ENCODE measurements at places on chromosomes 2 and 18.

GRCh38 chr2:12347066-12347493 lies 369.7 kb upstream of the TRIB2 start:
- no peak for DNase-seq
- H3K27ac ChIP-seq = no peak overlapping the region
- H3K27me3 ChIP-seq = no peaks in the 10 kb centered on the region

- no peak overlapping the region for H3K4me3 ChIP-seq
- H3K27me3 ChIP-seq = no peaks in the 10 kb centered on the region
- peak overlapping the region; percentile 88 for H3K27ac ChIP-seq
- H3K36me3 ChIP-seq = peaks cover 6% of the 10 kb centered on the region
- H3K4me1 ChIP-seq = peaks cover 90% of the 10 kb centered on the region
Observed at GRCh38 chr2:37771600-37772088, 100.2 kb upstream of the CDC42EP3 start.

- no peak overlapping the region for H3K27ac ChIP-seq
- H3K4me3 ChIP-seq = no peak overlapping the region
- DNase-seq = no peak
- no peaks in the 10 kb centered on the region for H3K27me3 ChIP-seq
Observed at GRCh38 chr2:29615183-29615582, 306.2 kb downstream of the ALK start.

- DNase-seq = no peak
- H3K27me3 ChIP-seq = no peaks in the 10 kb centered on the region
- H3K4me3 ChIP-seq = no peak overlapping the region
- H3K27ac ChIP-seq = no peak overlapping the region
- H3K36me3 ChIP-seq = peaks cover 5% of the 10 kb centered on the region
- H3K4me1 ChIP-seq = peaks cover 13% of the 10 kb centered on the region
Observed at GRCh38 chr18:22838639-22839277, 94.4 kb upstream of the RBBP8 start.

DNA sequence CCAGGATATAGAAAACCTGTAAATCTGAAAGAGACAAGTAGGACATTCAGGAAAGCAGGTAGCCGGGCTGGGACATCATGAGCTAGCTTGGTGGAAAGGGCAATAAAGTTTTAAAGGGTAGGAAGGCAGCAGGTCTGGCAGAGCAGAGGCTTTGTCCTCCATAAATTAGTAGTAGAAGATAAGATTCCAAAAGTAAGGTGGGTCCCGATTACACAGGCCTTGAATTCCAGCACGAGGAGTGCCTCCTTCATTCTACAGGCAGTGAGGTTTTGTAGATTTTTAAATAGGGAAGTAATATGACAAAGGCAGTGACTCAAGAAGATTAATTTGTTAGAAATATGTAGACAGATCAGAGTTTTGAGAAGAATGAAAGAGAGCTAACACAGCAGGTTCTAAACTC lies 160.7 kb downstream of the DTNB start:
- DNase-seq = no peak
- H3K27me3 ChIP-seq = no peaks in the 10 kb centered on the region
- H3K4me3 ChIP-seq = no peak overlapping the region
- H3K36me3 ChIP-seq = peaks cover 8% of the 10 kb centered on the region
- H3K4me1 ChIP-seq = peaks cover 27% of the 10 kb centered on the region

- DNase-seq = no peak
- H3K4me3 ChIP-seq = no peak overlapping the region
- no peaks in the 10 kb centered on the region for H3K36me3 ChIP-seq
- H3K27ac ChIP-seq = no peak overlapping the region
- H3K27me3 ChIP-seq = peaks cover 83% of the 10 kb centered on the region
Observed at GRCh38 chr18:59305295-59305694, 13.2 kb downstream of the CPLX4 start.

DNA sequence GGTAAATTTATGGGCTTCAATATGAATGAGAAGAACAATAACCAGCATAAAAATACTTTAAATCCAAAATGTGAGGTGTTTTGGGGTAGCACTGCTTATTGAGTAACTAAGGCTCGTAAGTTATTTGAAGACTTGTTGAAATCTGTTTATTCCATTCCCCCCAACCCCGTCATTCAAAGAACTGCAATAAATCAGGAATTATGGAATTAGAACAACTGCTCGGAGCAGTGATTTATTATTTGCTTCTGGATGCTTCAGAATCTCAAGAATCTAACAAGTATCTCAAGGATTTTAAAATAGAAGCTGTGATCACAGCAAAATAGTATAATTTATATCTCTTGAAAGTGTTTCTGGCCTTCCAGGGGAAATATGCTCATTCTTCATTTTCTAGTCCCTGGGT lies 86.8 kb downstream of the EML6 start:
- H3K4me1 ChIP-seq = peaks cover 27% of the 10 kb centered on the region
- no peaks in the 10 kb centered on the region for H3K36me3 ChIP-seq
- peak overlapping the region; percentile 62 for H3K27ac ChIP-seq
- no peaks in the 10 kb centered on the region for H3K27me3 ChIP-seq
- H3K4me3 ChIP-seq = no peak overlapping the region

DNA sequence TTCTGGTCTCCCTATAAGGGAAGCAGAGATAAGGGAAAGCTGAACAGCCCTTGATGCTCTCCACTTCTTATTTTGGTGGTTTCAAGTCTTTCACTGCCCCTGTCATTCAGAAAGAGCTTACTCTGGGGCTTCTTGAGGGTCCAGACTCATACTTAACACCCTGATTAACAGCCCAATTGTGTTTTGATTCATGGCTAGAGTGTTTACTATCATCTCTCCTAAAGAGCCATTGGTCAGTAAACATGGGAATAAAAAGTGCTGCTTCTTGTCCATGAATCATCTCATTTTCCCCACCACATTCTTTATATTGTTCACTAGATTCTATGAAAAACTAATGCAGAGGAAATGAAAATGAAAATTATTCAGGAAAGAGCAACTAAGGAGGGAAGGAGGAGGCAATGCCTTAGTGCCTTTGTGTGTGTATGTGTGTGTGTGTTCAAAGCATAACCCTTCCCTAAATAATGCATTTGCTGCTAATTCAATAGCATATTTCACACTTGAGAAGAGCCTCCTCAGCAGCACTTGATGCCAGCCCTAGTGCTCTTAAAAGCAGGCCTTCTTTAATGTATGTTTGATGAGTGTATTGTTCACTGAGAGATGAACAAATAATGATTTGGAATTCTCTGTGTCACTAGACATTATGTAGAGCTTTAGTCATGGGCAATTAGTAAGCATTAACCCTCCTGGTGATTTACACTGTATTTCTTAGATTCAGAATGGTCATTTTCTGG lies 63.5 kb downstream of the DCC start:
- no peaks in the 10 kb centered on the region for H3K4me1 ChIP-seq
- H3K4me3 ChIP-seq = no peak overlapping the region
- no peak for DNase-seq
- H3K36me3 ChIP-seq = no peaks in the 10 kb centered on the region

DNA sequence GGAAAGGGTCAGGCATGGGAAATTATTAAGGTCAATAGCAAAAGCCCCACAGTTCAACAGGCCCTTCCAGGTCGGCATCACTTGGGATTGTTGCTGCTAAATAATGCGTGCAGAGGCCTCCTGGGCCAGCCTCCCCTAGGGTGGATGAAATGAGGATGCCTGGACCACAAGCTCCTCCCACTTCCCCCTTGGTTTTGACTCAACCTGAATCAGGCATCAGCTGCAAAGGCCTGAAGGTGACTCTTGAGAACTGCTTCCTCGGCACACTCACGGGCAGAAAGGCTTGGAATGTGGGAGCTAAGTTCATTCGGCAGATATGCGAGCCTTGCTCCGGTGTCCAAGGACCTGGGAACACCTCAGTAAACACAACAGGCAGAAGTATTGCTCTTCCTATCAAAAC lies 69.3 kb downstream of the MBP start:
- H3K36me3 ChIP-seq = peaks cover 5% of the 10 kb centered on the region
- H3K4me3 ChIP-seq = no peak overlapping the region
- no peaks in the 10 kb centered on the region for H3K27me3 ChIP-seq
- peaks cover 29% of the 10 kb centered on the region for H3K4me1 ChIP-seq

- peak overlapping the region; percentile 99 for H3K27ac ChIP-seq
- H3K4me3 ChIP-seq = peak overlapping the region; percentile 55
- peaks cover 4% of the 10 kb centered on the region for H3K36me3 ChIP-seq
- H3K4me1 ChIP-seq = peaks cover 96% of the 10 kb centered on the region
- H3K27me3 ChIP-seq = no peaks in the 10 kb centered on the region
- DNase-seq = no peak
Observed at GRCh38 chr18:48932822-48933510, 17.8 kb downstream of the SMAD7 start.

- H3K27ac ChIP-seq = no peak overlapping the region
- peaks cover 7% of the 10 kb centered on the region for H3K4me1 ChIP-seq
- H3K27me3 ChIP-seq = no peaks in the 10 kb centered on the region
- no peak overlapping the region for H3K4me3 ChIP-seq
- H3K36me3 ChIP-seq = no peaks in the 10 kb centered on the region
Observed at GRCh38 chr2:227813229-227813561, 447 bp upstream of the CCL20 start.

DNA sequence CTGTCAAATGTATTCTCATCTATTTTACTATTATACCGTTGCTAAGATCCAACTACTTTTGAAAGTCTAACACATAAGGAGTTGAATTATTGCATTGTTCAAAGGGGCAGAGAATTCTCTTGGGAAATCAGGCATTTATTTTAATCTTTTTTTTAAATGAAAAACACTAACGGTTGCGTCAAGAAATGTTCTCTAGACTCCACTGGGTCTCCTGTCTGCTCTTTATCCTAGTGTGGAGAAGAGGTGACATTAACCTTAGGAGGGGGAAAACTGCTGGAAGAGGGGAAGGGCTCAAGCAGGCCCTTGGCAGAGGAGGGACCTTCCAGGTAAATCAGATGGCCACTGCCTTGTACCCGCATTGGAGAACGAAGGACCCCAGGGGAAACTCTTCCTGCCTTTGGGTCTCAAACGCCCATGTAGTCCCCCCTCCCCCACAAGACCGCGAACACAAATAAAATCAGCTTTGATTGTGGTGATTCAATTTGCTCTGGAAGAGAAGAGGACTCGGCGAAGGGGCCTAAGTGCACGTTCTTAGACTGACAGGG lies 1.1 kb upstream of the APCDD1 start:
- peaks cover 51% of the 10 kb centered on the region for H3K4me1 ChIP-seq
- peak overlapping the region; percentile 89 for H3K27ac ChIP-seq
- H3K36me3 ChIP-seq = no peaks in the 10 kb centered on the region

GRCh38 chr18:50133526-50133925 lies 61.4 kb downstream of the MYO5B start:
- DNase-seq = no peak
- peak overlapping the region; percentile 84 for H3K27ac ChIP-seq
- no peaks in the 10 kb centered on the region for H3K36me3 ChIP-seq
- peaks cover 57% of the 10 kb centered on the region for H3K4me1 ChIP-seq

- H3K27ac ChIP-seq = peak overlapping the region; percentile 64
- H3K36me3 ChIP-seq = peaks cover 25% of the 10 kb centered on the region
- DNase-seq = no peak
- H3K4me3 ChIP-seq = no peak overlapping the region
Observed at GRCh38 chr2:48508461-48509124, 21.4 kb upstream of the STON1 start.
